Stomach (tissue), 19 donors: ENCODE measurements at places on chromosomes 11 and 22. TPM values are rescaled to one million over a fixed set of nuclear protein-coding genes. Genes with fewer than 3 reads are reported as not detected.
A peak's percentile ranks its signal among the peaks of the same experiment; 100 is the strongest.

GRCh38 chr11:19890308-19890707 lies 177.7 kb downstream of the NAV2 start:
- peak; percentile 36 for DNase-seq

GRCh38 chr11:8047382-8047781 lies 33.6 kb upstream of the TUB start:
- DNase-seq, result no peak

DNA sequence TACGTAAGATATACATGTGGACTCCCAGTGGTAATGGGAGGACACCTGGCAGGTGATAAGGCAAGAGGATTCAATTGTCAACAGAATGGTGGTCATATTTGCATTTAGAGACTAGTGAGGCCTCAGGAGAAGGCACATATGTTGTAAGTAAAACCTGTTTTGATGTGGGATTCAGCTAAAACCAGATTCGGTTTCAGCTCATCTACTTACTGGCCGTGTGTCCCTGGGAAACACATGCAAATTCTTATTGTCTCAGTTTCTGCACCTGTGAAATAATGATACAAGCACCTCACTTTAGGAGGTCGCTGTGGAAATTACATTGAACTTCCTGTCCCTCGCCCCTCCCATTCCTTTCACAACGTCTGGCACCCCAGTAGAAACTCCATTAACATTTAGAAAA lies 78.9 kb upstream of the FIBIN start:
- no peak for DNase-seq

GRCh38 chr22:37627121-37627520 lies 12.3 kb upstream of the SH3BP1 start:
- DNase-seq, result no peak

GRCh38 chr11:128803011-128803410 lies 64.1 kb downstream of the KCNJ1 start:
- no peak for DNase-seq

DNA sequence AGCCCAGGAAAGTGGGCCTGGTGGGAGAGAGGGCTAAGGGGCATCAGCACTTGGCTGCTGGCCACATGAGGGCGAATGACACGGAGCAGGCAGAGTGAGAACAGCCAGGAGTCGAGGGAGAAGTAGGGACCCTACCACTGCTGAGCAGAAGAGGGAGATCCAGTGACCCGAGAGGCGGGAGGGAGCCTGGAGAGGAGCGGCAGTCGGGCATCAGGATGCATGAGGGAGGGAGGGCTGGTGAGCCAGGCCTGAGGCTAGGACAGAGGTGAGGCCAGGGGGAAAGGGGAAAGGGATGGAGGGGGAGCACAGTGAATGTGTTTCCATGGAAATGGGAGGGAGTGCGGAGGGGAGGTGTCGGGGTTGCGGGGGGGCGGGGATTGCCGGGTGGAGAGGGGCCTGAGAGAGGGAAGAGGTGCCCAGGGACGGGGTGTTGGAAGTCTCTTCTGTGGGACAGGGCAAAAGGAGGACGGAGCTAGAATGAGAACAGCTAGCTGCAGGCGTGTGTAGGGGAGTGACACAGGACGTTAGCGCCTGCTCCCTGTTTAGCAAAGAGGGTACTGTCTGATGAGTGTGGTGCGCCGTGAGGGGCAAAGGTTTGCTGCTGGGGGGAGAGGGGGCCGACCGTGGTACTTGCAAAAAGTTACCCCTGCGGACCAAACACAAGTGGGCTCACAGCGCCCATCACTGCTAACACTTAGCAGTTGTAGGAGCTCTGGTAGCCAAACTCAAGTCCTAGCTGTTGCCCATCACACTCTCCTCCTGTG lies 37.1 kb upstream of the WNT11 start:
- DNase-seq, result no peak

GRCh38 chr11:77090373-77091111 lies 12.1 kb upstream of the OMP start:
- no peak for DNase-seq

DNA sequence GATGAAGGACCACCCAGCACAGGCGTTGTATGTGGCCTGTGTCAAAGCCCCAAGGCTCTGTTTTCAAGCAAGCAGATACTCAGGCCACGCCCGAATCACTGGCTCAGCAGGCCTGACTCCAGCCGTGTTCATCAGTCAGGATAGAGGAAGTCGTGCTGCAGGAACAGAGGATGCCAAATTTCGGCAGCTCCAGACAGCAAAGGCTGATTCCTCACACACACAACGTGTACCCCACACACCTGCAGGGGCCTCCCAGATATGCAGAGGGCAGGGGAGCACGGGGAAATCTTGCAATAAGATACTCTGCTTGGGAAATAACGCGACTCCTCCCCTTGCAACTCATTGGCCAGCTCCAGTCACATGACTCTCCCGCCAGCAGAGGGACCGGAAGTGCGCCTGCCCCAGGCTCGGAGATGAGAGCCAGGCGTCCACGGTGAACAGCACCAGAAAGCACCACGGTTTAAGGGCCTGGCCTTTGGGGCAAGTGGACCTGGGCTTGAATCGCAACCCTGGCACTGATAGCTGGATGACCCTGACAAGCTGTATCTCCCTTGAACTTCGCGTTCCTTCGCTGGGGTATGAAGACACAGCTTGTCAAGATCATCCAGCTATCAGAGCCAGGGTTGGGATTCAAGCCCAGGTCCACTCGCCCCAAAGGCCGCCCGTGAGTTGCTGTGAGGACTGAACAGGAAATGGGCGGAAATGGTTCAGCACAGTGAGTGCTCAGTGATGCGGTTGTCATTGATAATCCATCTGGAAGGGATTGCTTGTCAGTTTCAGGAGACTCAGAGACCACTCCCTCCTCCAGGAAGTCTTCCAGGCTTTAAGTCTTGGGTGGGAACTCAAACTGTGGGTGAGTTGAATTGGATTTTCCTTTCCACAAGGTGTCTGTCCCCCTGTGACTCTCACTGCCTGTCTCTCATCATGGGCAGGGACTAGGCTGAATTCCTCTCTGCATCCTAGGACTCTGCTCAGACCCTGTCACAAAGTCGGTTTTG lies 88.5 kb downstream of the MYEOV start:
- DNase-seq, result peak; percentile 27

GRCh38 chr22:45786726-45787125 lies 115.1 kb downstream of the ATXN10 start:
- DNase-seq, result no peak

- DNase-seq, result peak; percentile 54
Observed at GRCh38 chr11:9568161-9568853, 5.2 kb upstream of the WEE1 start.

DNA sequence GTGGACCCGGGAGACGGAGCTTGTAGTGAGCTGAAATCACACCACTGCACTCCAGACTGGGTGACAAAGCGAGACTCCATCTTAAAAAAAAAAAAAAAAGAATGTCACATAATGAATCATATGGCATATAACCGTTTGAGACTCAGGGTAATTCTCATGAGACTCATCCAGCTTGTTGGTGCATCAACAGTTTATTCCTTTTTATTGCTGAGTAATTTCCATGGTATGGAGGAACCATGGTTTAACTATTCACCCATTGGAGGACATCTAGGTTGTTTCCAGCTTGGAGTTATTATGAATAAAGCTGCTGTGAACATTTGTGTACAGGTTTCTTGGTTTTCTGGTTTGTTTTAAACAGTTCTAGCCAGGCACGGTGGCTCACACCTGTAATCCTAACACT lies 25.3 kb downstream of the PPARA start:
- no peak for DNase-seq

GRCh38 chr11:2414616-2415015 lies 14.1 kb downstream of the TSSC4 start:
- DNase-seq, result no peak

- no peak for DNase-seq
Observed at GRCh38 chr11:12862696-12863469, 146.2 kb upstream of the RASSF10 start.

GRCh38 chr11:67558084-67558772 lies 25.4 kb upstream of the GSTP1 start:
- peak; percentile 81 for DNase-seq

DNA sequence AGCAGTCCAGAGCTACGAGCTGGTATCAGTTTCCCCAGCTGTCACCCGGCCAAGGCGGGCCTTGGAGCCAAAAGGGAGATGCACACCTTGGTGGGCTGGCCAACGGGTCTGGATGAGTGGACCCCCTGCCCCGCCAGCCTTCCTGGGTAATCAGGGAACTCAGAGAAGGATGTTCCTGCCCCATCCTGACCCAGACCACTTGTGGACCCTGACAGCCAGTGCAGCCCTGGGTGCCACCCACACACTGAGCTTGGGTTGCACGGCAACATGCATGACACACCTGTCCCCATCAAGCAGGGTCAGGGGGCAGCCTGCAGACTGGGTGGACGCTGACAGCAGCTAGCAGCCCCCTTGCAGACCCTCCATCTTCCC lies 8.6 kb downstream of the SLC25A1 start:
- DNase-seq, result no peak

DNA sequence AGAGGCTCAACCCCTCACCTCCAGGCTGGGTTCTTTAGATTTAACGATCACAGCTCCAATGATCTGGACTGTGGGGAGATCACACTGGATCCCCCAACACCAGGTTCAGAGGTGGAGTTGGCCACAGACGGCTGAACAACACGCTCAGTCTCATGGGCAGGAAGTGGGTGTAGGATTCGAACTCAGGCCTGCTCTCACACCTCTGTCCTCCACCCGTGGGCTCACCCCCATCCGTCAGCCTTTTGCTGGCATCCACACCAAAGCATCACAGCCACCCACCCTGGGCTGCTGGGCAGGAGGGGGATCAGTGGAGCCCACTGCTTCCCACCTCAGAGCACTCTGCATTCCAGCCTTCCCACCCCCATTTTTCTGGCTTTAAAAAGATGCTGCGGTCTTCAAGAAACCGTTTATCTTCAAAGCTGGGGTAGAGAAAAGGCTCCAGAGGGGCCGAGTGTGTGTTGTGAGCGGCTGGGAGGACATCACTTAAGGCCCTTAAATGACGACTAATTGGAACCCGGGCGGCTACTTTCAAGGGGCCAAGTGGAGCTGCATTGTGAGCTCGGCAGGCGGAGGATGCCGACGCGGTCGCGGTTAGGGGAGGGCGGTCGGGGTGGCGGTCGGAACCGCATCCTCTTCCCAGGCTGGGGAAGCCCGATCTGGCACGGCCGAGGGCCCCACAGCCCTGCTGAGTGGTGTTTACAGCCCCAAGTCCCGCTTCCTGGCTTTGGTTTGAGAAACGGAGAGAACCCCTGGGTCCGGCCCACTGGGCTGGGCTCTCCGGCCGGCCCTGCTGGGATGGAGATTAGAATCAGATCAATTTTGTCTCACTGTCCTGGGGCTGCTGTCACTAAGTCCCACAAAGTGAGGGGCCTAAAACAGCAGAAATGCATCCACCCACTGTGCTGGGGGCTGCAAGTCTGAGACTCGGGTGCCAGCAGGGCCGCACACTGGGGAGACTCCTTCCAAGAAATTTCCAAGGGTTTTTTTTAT lies 15.9 kb upstream of the FGF3 start:
- DNase-seq, result no peak

GRCh38 chr11:72418834-72419560 lies 15.3 kb downstream of the CLPB start:
- DNase-seq, result no peak

DNA sequence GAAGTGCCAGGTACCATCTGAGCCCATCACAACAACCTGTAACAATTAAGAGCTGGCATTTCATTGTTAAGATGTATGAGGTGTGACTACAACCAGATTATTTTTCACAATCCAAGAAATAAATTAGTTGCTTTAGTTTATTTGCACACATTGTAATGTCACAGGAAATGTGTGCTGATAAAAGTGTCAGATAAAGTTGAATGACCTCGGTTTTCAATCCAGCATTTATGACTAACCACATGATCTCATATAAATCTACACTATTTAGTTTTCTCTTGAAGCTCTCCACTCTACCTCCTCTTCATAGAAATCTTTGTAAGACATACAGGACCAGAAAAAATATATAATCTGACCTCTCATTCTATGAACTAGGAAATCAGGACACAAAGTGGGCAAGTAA lies 166.2 kb downstream of the PGR start:
- no peak for DNase-seq

GRCh38 chr11:101960231-101960630 lies 43.9 kb upstream of the ANGPTL5 start:
- no peak for DNase-seq

DNA sequence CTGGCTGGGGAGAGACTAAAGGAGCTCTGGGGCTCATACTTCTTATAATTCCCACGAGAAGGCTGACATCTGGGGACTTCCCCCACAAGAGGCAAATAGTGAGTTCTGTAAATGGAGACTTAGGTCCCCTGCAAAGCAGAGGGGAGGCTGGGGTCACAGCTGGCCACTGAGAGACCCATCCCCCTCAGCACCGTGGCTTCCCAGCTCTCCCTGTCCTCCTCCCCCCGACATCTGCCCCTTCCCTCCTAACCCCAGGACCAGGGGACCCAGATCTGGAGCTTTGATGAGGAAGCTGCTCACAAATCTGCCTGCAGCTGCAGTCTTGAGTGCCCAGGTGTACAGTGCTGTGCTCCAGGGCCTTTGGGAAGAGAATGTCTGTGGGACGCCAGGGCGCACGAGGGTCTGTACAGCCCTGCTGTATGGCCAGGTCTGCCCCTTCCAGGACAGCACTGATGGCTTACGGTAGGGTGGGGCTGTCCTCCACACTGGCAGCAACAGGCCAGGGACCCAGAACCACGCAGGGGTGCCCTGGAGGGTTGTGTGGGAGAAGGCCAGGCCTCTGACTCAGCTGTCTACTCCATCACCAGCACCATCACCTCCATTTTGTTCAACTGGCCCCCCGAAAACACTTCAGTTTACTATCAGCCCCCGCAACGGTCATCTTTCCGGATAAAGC lies 1.1 kb downstream of the RGL4 start:
- no peak for DNase-seq

DNA sequence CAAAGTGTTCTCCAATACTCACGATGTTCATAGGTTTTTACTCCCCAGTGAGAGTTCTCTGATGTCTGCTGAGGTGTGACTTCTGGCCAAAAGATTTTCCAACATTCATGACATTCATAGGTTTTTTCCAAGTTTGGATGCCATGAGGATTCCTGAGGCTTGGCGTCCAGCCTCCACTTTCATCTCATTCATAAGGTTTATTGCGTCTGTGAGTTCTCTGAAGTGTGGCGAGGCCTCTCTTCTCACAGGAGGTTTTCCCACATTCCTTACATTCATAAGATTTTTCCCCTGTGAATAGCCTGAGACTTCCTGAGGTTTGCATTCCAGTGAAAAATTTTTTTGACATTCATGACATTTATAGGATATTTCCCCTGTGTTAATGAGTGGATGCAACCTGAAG lies 1014.1 kb downstream of the LRRC4C start:
- no peak for DNase-seq

APLP2 gene
- total RNA-seq, result 89.9 TPM

MAJIN gene
- not detected for total RNA-seq

XKR3 gene
- not detected for total RNA-seq

ABCG4 gene
- total RNA-seq, result not detected

SLC22A12 gene
- total RNA-seq, result not detected

SHISA8 gene
- not detected for total RNA-seq
